Stimulated activated CD8-positive, alpha-beta memory T cell treated with anti-CD3 and anti-CD28 coated beads, Interleukin-15, amount 100 ng/mL, for 24 hours (primary cell): ENCODE measurements at places on chromosomes 16 and 17.
A peak's percentile ranks its signal among the peaks of the same experiment; 100 is the strongest.

DNA sequence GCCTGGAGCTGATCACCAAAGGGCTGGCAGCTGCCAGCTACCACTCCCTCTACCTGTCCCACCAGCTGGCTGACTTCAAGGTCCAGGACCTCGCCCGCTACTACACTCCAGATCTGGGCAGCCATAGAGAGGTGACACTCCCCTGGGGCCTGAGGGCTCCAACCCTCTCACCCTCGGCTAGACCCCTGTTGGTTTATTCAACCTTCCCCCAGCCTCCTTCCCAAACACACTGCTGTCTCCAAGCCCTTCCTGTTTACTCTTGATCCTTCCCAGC lies 18.0 kb downstream of the ALOX12B start:
- no peak for DNase-seq

- no peak for DNase-seq
Observed at GRCh38 chr17:82656266-82656665, 8.0 kb upstream of the WDR45B start.

GRCh38 chr17:50469208-50469605 lies 527 bp upstream of the CHAD start:
- DNase-seq, result no peak

DNA sequence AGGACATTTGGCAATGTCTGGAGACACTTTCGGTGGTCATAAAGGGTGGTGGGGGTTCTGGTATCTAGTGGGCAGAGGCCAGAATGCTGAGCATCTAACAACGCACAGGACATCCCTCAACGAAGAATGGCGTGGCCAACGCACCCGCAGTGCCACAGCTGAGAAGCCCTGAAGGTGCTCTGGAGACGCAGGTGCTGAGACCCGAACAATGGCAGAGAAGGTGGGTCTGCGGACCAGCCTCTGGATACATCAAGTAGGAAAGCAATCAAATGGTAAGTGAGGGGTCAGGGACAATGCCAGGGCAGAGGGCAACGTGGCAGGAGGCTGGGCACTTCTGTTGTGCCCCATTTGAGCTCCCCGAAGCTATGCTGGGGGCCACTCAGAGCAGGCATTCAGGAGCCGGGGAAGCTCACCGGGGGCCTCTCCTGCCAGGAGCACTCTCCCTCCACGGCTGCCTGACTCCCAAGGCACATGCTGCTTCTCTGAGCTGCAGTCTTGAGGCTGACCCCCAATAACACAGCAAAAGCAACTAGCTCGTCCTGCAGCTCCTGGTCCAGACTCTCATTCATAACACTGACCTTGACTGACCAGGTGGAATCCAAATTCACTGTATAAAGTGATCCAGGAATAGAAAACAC lies 26.0 kb downstream of the SPHK1 start:
- no peak for DNase-seq

DNA sequence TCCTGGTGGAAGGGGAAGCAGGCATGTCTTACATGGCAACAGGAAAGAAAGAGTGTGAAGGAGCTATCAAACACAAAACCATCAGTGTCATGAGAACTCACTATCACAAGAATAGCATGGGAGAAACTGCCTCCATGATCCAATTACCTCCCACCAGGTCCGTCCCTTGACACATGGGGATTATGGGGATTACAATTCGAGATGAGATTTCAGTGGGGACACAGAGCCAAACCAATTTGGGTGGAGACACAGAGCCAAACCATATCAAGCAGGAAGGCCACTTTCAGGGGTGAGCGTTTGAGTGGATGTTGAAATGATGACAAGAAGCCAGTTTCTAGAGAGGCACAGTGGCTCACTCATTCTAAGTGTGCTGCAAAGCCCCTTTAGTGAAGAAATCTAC lies 143.8 kb downstream of the CPPED1 start:
- no peak for DNase-seq

- DNase-seq, result no peak
Observed at GRCh38 chr17:75009139-75009724, 3.2 kb upstream of the MRPL58 start.

GRCh38 chr17:37824534-37825485 lies 80.0 kb upstream of the HNF1B start:
- no peak for DNase-seq

DNA sequence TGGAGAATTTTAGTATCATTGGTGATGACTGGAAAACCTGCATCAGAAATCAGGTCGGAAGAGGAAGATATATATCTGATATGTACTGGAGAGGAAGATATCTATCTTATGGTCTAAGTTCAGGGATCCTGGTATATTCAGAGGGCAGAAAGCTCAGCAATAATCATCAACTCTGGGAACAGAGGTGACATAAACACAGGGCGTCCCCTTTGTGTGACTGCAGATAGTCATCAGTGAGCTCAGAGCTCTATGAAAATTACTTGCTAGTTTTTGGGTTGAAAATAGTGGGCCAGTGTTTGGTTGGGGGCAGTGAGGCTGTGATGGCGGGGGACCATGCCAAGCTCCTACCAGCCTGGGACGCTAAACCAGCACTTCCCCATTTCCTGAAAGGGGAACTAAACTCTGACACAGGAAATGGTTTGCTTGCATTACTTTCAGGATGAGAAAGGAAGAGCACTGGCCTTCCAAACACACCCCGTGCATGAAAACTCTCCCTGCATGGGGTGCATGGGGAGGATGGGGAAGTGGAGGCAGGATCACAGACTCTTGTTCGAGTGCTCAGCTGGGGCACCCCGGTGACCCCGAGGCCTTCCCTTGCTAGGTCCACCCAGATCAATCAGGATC lies 15.8 kb downstream of the NOD2 start:
- no peak for DNase-seq

DNA sequence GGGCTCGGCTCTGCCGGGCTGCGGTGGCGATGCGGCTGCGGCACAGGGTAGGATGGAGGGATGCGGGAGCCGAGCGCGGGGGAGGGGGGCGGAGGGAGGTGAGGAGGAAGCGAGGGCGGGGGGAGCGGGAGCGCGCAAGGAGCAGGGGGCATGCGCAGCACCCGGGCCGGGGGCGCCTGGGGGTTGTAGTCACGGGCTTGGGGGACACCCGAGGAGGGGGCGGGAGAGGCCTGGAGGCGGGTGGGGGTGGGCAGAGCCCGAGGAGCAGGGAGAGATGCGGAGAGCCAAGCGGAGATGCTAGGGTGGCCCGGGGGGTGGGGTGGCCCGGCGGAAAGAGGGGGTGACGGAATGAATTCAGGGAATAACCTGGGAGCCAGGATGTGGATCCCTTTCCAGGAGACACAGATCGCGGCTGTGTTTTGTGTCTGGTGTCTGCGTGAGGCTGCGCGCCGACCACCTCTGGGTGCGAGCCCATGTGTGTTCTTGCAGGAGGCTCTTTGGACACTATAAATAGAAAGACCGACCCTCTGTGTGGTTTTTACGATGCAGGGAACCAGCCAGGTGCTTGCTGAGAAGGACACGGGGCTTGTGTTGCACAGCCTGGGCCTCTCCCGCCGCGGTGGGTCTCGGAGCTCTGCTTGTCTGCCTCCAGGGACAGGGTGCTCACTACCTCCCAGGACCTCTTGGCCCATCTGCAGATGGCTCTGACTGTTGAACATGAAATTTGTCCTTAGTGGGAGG lies at the start of gene STX1B:
TSS of gene STX1B (minus strand) at position 54 of the 741 bp plus-strand sequence. CDS start 242 bp downstream, outside the sequence.
- no peak for DNase-seq

GRCh38 chr16:164827-165538 lies 795 bp upstream of the HBM start:
- DNase-seq, result no peak

GRCh38 chr16:87345726-87346424 lies 28.7 kb upstream of the C16orf95 start:
- DNase-seq, result no peak

DNA sequence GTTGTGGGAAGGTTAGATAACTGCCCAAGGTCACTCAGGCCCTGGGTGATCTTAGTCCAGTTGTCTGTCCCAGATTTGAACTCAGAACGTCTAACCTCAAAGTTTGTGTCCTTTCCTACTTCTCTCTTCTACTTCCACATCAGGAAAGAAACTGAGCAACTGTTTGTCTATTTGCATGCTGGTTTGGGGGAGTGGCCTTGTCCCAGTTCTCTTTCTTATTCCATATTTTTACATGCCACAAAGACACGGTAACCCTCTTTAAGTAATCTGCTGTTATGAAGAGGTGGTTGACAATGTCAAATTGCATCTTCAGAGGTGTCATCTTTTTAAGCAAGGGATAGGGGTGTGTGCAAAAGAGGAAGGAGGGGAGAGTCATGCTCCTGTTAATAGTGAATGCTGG lies 432.5 kb downstream of the HS3ST3B1 start:
- DNase-seq, result no peak

GRCh38 chr17:27860971-27861664 lies 32.0 kb downstream of the LYRM9 start:
- no peak for DNase-seq

DNA sequence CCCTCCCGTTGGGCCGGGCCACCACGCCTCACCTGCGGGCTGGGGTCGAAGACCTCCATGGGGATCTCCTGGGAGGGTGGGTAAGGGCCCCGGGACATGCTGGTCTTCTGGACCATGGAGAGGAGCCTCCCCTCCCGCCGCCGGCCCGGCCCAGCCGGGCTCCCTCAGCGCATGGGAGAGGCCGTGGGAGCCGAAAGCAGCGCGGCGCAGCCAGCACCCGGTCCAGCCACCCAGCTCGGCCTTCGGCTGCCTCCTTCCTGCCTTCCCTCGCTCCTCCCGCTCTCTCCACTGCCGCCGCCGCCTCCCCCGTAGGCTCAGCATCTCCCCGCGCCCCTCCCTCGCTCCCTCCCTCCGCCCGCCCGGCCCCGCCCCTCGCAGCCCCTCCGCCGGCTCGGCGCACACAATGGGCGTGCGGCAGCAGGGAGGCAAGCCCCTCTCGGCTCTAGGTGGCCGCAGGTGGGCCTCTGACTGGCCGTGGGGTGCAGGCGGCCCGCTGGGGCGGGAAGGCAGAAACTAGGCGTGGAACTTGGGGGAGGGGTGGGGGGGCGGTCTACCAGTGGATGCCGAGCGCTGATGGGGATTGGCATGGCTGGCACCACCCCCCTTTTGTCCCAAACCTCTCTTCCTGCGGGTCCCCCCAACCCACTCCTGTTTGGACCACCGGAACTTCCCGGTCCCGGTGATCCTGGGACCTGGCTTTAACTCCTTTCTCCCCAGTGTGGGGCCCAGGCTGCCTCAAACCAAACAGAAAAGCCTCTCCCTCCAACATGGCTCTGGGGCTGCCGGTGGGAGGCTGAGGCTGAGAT lies at the start of gene CACNB1:
TSS of gene CACNB1 (minus strand) at position 290 of the 806 bp plus-strand sequence. CDS start at position 116, 174 bp downstream.
- DNase-seq, result peak; percentile 34

DNA sequence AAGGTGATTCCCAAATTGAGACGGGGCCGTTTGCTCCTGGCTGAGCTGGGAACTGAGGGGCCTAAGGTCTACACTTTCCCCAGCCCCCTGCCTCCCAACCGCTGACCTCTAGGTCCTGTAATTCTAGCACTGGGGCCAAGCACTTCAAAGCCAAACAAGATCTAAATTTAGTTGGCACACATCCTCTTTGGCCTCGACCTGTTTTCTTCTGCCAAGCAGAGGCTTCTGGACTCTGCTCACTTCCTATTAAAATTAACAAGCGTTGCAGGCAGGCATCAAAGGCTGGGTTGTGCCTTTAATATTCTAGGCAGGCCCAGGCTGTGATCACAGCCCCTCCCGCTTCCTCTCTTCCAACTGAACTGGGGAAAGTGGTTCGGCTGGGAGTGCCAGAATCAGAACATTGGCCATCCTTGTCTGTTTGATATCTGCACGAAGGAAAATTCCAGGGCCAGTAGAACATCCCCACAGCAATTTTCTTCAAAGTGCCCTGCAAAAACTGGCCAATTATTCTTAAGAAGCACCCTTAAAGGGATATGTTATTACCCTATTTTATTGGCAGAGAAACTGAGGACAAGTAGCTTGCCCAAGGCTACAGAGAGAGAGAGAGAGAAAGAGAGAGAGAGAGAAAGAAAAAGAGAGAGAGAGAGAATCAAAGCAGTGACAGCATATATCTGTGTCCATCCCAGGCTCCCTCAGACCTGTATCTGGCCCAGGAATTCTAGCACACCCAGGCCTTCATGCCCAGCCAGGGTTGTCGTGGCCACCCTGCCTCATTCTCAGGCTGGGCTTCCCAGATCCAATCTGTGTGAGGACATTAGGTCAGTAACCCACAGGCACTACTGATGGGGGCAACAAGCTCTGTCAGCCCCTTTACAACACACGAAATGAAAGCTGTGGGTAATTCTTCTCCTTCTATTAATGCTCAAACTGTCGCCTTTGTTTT lies 12.8 kb upstream of the MT4 start:
- no peak for DNase-seq

- no peak for DNase-seq
Observed at GRCh38 chr17:61415374-61416210, 15.9 kb downstream of the TBX2 start.

- DNase-seq, result no peak
Observed at GRCh38 chr17:32621612-32622312, 135.0 kb downstream of the CDK5R1 start.

- no peak for DNase-seq
Observed at GRCh38 chr16:14497245-14498082, 132.6 kb downstream of the PARN start.

DNA sequence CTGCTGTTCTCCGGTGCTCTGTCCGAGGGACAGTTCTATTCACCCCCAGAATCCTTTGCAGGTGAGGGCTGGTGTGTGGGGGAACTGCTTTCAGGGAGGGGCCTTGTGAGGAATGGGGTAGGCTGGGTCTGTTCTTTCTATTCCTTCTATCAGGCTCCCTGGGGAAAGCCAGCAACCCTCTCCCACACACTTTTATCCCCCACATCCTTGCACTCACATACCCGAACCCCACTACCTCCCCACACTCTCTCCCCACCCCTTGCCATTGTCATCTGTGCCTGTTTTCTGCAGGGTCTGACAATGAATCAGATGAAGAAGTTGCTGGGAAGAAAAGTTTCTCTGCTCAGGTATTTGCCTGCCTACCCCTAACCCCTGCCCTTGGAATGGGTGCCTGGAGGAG lies 6.4 kb upstream of the TCAP start:
- no peak for DNase-seq

- no peak for DNase-seq
Observed at GRCh38 chr16:84124257-84125073, 7.7 kb upstream of the MBTPS1 start.

DNA sequence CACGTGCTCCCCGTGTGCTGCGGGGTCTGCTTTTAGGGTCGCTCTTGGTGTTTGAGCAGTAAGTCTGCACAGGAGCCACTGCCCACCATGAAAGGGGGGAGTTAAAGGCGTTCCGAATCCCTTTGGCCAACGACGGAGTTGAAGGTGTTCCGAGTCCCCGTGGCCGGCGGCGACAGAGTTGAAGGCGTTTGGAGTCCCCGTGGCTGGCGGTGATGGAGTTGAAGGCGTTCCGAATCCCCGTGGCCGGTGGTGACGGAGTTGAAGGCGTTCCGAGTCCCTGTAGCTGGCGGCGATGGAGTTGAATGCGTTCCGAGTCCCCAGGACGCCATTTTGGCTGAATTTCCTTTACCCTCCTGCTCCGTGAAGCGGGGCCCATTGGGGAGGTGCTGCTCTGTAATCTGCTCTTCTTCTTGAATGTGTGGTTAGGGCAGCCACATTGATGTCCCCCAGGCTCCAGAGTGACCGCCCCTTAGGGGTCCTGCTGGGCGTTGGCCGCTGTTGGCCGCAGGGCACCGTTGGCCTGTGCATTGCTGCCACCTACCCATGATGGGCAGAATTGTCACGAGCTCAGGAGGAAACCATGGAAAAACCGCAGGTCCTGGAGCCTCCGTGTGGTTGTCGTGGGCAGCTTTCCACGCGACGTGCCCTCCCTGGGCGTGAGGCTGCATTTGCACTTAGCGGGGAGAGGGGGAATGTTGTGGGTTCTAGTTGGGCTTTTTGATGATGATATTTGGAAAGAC lies 73.7 kb upstream of the ZNF750 start:
- DNase-seq, result no peak
